ENCODE measurements at places on chromosomes 2 and 18.

DNA sequence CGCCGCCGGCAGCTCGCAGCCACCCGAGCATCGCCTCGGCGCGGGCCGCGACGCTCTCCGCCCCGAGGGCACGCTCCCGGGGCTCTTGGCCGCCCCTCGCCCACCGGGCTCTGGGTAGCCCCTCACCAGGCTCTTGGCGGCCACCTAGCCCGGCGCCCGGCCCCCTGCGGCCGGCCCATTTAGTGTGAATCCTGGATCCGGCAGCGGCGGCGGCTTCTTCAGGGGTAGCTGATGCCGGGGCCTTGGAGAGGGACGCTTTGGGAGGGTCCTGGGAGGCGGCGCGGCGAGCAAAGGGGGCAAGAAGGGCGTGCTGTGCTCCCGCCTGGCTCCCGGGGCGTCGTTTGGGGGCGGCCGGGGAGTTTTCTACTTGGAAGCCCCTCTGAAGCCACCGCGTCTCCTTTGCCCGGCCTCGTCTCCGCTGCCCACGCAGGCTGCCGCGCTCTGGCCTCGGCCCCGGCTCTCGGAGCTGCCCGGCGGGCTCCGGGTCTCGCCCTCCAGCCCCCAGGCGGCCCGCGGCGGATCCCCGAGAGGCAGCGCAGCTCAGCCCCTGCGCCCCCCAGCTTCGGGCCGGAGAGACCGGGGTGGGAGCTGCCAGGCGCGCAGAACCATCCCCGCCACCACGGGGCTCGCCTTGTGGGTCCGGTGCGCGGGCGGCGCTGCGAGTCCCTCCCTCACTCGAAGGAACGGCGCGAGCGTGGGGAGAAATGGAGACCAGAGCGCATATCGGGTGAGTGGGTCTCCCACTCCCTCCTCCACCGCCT lies 509 bp downstream of the PIEZO2 start:
- peak; percentile 24 for DNase-seq

- DNase-seq, result no peak
These were observed 37.5 kb upstream of the TPO start for GRCh38 chr2:1375794-1376193.

GRCh38 chr2:160635488-160635887 lies 141.9 kb upstream of the RBMS1 start:
- DNase-seq, result no peak

DNA sequence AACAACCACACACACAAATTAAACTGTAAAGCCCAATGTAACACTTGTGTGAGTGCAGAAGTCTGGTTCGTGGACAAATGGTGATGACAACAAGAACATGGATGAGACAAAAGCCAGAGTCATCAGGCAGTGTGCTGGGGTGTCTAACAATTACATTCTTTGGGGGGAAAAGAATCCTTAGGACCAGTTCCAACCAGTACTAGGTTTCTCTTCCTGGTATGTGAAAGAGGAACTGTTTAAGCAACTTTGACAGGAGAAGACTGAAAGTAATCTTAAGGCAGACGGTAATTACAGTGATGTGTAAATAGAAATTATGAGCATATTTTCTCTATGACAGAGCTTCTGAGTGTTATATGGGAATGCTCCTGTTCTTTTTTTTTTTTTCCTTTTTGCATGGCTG lies 133.4 kb downstream of the AFF3 start:
- DNase-seq, result no peak

- no peak for DNase-seq
These were observed 167.5 kb downstream of the SLC39A10 start for GRCh38 chr2:195824478-195824877.

DNA sequence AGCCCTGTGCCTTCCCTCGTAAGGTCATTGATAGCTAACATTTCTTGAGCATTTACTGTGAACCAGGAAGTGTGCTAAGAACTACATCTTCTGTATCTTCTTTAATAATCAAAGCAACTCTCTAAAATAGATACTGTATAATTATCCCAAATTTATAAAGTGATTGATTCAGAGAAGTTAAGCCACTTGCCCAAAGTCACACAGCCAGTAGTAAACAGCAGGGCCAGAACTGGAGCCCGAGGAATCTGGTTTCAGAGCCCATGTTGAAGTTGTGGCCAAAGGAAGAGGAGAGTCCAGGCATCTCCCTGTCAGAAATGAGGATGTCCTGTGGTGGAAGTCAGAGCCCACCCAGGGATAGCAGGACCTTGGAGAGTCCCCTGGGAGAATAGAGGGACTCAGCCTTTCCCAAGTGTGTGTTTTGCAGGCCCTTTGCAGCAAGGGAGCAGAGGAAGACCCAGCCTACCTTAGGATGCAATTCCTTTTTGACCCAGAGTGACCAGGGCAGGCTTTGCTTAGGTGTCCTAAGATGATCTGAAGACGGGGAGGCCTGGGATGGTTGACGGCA lies 134.2 kb downstream of the DYSF start:
- no peak for DNase-seq

GRCh38 chr2:73828818-73829570 lies at the start of gene STAMBP:
Gene STAMBP, plus strand, starts transcription at chr2:73828961. Its CDS starts 1,896 bp downstream, at chr2:73830857.
- peak; percentile 98 for DNase-seq

GRCh38 chr18:61755555-61755954 lies 137.3 kb downstream of the RNF152 start:
- DNase-seq, result no peak

DNA sequence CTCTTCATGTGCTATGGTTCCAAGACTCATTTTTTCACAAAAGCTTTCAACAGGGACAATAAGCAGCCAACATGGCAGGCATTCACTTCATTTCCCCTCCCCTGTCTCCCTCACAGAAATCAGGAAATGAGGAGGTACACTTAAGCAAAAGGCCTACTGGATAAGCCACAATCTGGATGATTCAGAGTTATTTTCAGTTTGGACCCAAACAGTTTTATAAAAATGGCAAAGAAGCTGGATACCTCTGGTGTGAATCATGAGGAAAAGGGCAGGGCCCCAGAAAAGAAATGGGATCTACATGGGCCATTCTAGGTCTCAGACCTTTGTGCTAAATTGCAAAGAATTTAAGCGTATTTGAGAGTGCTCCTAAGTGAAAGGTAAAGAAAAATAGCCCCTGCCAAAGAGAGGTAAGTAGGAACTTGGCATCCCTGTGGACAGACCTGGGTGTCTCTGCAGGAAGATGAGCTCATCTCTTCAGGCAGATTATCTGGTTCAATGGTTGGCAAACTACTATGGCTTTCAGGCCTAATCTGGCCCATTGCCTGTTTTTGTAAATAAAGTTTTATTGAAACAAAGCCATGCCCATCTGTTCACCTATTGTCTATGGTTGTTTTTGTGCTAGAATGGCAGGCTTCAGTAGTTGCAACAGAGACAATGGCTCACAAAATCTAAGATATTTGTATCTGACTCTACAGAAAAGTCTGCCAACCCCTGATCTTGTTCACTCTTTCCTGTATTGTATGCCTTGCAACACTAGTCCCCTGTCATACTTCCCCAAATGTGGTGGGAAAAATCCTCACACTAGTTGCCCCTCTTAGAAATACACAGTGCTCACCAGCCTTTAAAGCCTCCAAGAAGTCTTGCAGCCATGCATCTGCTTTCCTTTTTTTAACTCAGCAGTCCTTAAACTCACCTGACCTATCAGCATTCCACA lies 315.0 kb downstream of the ALK start:
- no peak for DNase-seq

GRCh38 chr2:95005726-95006125 lies 19.8 kb upstream of the MAL start:
- no peak for DNase-seq

DNA sequence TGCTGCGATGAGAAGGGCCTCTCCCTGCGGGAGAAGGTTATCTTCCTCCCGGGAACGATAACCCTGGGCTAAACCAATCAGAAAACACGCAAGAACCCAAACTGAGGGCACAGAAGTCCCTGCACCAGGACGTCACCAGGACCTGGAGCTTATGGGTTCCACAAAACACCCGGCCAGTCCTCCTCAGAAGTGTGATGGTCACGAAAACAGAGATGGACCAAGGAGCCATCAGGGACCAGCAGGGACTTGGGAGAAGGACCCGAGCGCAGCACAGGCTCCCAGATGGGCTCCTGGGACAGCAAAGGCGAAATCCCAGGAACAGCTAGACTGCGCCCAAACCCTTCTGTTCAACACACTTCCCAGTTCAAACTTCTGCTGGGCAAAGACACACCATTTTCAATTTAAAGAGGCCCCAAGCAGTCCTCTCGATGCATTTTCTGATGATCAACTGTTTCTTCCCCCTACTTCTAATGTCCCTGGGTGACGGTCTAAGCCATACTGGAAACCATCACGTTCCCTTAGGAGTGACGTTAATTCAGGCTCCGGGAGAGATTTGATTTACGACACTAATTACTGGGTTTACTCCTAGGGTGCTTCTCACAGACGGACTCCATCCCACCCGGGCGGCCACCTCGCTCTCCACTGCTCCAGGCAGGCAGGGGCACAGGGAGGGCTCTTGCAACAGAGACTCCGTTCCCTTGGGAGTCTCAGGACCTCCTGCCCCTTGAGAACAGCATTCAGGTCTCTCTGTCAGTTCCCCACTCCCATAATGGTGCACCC lies 29.2 kb downstream of the ZNF516 start:
- no peak for DNase-seq

- DNase-seq, result peak; percentile 36
These were observed 13.3 kb upstream of the LCLAT1 start for GRCh38 chr2:30433541-30434299.

DNA sequence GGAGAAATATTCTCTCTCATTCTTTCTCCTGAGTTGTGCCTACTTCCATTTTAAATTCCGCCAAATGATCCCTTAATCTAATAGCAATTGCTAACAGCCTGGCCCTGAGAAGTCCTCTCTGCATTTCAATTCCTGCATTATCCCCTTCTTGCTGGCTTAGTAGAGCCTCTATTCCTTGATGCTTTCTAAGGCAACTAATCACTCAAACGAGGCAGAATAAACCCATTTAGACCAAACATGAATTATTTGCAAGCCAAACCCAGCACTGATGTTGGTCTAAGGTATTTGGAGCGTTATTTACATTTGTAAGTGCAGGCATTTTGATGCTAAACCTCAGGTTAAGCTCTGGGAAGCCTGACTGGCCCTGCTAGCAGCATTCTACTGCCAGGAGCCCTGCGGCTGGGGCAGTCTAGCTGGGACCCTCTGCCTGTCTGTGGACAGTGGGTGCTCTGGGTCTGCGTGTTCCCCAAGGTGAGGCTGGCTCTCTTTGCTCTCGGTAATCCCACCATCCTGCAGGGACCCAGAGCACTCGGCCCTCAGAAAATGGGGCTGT lies 173.1 kb upstream of the HS6ST1 start:
- DNase-seq, result no peak

DNA sequence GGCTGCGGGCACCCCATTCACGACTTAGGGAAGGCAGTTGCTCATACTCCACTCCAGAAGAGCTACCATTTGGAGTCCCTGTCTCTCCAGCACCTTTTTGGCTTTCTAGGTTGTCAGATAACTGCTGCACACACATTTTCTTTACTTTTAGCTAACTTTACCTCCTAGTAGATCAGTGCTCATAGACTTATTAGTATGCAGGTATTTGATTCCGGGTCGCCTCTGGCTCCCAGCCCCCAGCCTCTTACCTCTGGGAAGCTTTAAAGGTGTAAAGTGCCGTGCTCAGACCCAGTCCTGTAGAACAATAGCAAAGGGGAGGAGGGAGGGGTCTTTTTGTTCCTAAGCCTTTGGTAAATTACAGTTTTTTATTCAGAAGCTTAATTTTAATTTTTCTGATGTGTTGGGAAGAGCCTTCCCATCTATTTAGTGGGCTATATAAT lies 102.9 kb downstream of the SPTBN1 start:
- peak; percentile 79 for DNase-seq

DNA sequence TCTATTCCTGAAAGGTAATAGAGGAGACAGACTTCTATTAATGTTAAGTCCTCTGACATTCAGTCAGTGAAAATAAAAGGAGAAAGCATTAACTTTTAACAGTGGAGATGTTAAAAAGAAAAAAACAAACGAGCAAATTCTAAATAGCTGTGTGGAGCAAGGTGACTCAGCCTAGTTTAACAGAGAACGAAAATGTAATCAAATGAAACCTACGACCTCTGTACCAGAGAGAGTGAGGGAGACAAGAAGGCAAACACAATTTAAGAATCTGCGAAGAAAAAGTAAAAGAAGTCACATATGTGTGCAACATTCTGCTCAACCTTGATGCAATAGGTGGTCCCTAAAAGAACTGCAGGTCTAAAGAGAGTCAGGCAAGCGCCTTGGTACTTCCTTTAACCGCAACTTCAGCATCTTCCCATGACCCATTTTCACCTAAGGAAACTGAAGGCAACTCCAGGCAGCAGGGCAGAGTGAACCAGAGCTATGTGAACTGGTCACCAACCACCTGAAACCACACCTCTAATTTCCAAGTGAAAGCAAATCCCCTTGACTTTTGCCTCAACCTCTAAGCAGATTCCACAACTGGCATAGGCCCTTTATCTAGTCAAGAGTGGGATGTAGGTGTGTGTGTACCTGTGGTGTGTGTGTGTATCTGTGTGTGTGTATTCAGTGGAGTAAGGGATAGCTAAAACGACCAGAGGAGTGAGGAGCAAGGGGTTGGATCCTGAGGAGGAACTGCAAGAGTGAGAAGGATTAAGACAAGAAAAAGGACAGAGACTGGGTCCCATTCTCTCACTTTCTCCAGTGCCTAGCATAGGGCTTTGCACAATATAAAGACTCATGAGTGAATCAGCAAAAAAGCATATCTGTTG lies 43.0 kb downstream of the FIGN start:
- DNase-seq, result peak; percentile 35

GRCh38 chr18:25425024-25425423 lies 73.1 kb upstream of the ZNF521 start:
- no peak for DNase-seq

GRCh38 chr2:19752500-19752899 lies 149.3 kb downstream of the TTC32 start:
- no peak for DNase-seq

GRCh38 chr2:43192744-43193651 lies 33.4 kb downstream of the ZFP36L2 start:
- no peak for DNase-seq

GRCh38 chr2:231244382-231245248 lies 46.2 kb downstream of the ARMC9 start:
- peak; percentile 7 for DNase-seq

DNA sequence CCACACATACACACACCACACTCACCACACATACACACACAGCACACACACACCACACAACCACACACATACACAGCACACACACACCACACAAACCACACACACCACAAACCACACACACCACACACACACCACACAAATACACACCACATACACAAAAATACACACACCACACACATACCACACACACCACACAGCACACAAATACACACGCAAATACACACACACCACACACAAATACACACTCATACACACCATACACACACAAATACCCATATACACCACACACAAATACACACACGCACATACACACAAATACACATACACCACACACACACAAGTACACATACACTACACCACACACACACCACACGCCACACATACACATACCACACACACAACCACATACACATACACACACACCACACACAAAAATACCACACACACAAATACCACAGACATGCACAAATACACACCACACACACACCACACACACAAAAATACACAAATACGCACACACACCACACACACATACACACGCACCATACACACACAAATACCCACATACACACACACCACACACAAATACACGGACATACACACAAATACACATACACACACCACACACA lies 134.6 kb upstream of the TWIST2 start:
- DNase-seq, result no peak

Measured in mesendoderm (in vitro differentiated cells).